Activated T-helper 2 cell treated with anti-CD3 and anti-CD28 coated beads, Interferon-gamma antibody, Interleukin-2, Interleukin-4, amounts not matched to agents 10 μg/mL and 5 μg/mL and 100 μg/mL, durations not matched to agents 14 hours and 24 hours and 36 hours (primary cell): ENCODE measurements at places on chromosomes 2 and 18.

DNA sequence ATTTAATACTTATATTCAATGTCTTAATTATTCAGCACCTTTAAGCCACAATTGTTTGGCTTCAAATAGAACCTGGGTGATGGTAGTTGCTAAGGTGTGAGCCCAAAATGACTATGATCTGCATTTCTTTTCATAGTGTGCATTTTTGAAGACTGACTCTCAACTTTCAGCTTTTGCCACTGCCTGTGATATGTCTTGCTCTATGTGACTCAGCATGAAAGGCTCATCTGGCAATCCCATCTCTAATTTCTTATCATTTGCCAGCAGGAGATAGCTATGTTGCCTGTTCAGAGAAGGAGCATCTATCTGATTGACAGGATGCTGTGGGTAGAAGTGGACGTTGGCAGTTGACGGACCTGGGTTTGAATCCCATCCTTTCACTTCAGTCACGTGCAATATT, 34.5 kb upstream of the CCDC93 start:
- H3K27ac ChIP-seq, result no peak overlapping the region
- no peak for DNase-seq
- H3K4me1 ChIP-seq, result peaks cover 9% of the 10 kb centered on the region
- no peak overlapping the region for H3K4me3 ChIP-seq
- no peaks in the 10 kb centered on the region for H3K36me3 ChIP-seq

DNA sequence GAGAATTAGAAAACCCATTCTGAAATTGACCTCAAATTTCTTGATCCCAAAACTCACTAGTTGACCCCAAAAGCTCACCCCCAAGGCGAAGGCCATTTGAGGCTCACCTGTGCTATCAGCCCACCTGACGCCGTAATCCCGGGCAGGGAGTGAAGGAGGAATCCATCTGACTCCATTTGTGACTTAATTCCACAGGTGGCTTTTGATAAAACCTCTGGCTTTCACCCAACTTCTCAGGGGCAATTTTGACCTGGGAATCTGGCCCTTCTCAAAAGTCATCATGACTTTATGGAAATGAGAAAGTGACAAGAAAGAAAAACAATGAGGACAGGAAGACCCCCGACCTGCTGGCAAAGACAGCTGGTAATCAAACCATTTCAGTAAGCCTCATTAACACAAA, 86.9 kb upstream of the SALL3 start:
- H3K27ac ChIP-seq, result no peak overlapping the region
- no peaks in the 10 kb centered on the region for H3K36me3 ChIP-seq
- H3K27me3 ChIP-seq, result no peaks in the 10 kb centered on the region
- no peaks in the 10 kb centered on the region for H3K4me1 ChIP-seq
- H3K4me3 ChIP-seq, result no peak overlapping the region

- H3K4me1 ChIP-seq, result no peaks in the 10 kb centered on the region
- no peak overlapping the region for H3K4me3 ChIP-seq
- H3K27ac ChIP-seq, result no peak overlapping the region
- no peak for DNase-seq
Observed at GRCh38 chr18:56377231-56377630, 261.2 kb downstream of the TXNL1 start.

- no peak for DNase-seq
- no peaks in the 10 kb centered on the region for H3K36me3 ChIP-seq
- H3K4me3 ChIP-seq, result no peak overlapping the region
- H3K4me1 ChIP-seq, result no peaks in the 10 kb centered on the region
- H3K27ac ChIP-seq, result no peak overlapping the region
- H3K27me3 ChIP-seq, result no peaks in the 10 kb centered on the region
Observed at GRCh38 chr2:121069434-121069969, 215.5 kb downstream of the TFCP2L1 start.

- H3K4me3 ChIP-seq, result no peak overlapping the region
- no peak for DNase-seq
- no peaks in the 10 kb centered on the region for H3K4me1 ChIP-seq
- peaks cover 18% of the 10 kb centered on the region for H3K27me3 ChIP-seq
- H3K27ac ChIP-seq, result no peak overlapping the region
- no peaks in the 10 kb centered on the region for H3K36me3 ChIP-seq
Observed at GRCh38 chr18:24234850-24235418, 96.1 kb downstream of the CABYR start.

DNA sequence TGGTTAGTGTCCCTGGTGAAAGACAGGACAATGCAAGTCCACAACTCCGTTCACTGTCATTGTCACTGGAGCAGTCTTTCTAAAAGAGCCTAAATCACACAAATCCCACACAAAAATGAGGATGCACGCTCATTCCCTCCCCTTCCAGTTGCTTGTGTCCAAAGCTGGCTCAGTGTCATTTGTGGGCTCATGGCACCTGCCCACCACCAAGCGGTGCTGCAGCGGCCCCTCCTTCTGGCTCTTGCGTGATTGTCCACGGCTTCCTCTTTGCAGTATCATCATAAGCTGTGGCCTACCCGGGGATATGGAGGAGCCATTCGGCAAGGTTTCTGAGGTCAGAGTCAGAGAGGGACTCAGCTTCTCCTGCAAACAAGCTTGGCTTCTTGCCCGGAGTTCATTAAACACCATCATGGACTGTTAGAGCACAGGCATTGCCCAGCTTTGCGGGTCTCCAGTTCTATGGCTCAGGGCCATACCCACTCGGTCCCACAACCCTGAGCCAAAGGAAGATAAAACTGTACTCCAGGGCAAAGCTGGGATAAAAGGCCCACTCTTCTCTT, 179.4 kb upstream of the AGAP1 start:
- DNase-seq, result no peak
- no peaks in the 10 kb centered on the region for H3K4me1 ChIP-seq
- H3K4me3 ChIP-seq, result no peak overlapping the region
- H3K27me3 ChIP-seq, result no peaks in the 10 kb centered on the region
- no peaks in the 10 kb centered on the region for H3K36me3 ChIP-seq

- peaks cover 2% of the 10 kb centered on the region for H3K27me3 ChIP-seq
- H3K4me1 ChIP-seq, result no peaks in the 10 kb centered on the region
- H3K36me3 ChIP-seq, result no peaks in the 10 kb centered on the region
- no peak overlapping the region for H3K4me3 ChIP-seq
Observed at GRCh38 chr18:36355511-36355910, 58.0 kb downstream of the FHOD3 start.

DNA sequence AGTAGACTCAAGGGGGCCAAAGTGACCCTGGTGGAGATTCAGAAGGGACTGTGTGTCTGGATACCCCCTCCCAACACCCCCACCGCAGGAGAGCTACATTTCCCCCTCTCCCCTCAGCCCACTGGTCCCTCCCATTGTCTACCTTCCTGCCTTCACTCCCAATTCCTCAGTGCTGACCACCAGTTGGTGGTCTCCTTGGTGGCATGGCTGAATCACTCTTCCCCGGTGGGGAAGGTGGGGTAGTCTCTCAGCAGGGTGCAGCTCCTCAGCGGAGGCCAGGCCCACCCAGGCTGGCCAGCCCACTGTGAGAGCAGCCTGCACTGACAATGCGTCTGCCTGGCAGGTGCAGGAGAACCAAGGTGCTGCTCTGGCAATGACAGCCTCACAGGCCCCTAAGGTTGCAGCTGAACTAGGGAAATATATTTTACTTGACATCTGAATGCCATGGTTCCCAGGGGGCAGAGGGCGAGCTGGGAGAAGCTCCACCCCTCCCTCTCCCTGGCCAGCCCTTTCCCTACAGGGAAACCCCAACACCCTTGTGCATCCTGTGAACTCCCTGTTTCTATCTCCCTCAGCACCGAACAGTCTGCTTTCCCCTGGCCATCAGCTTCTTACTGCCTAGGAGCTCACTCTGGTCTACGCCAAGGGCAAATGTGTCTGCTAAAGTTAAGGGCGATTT, 62.6 kb upstream of the PAX8 start:
- no peaks in the 10 kb centered on the region for H3K36me3 ChIP-seq
- H3K27me3 ChIP-seq, result peaks cover 32% of the 10 kb centered on the region
- H3K4me3 ChIP-seq, result no peak overlapping the region
- DNase-seq, result no peak
- H3K27ac ChIP-seq, result no peak overlapping the region

GRCh38 chr2:58237741-58238140, 3.4 kb downstream of the FANCL start:
- H3K27ac ChIP-seq, result no peak overlapping the region
- peaks cover 33% of the 10 kb centered on the region for H3K4me1 ChIP-seq
- no peak overlapping the region for H3K4me3 ChIP-seq
- DNase-seq, result no peak
- H3K36me3 ChIP-seq, result peaks cover 10% of the 10 kb centered on the region
